HuH-7 (cell line): ENCODE measurements at places on chromosomes 5 and 9.

GRCh38 chr5:121479337-121479736 lies 372.3 kb upstream of the FTMT start:
- DNase-seq: no peak

DNA sequence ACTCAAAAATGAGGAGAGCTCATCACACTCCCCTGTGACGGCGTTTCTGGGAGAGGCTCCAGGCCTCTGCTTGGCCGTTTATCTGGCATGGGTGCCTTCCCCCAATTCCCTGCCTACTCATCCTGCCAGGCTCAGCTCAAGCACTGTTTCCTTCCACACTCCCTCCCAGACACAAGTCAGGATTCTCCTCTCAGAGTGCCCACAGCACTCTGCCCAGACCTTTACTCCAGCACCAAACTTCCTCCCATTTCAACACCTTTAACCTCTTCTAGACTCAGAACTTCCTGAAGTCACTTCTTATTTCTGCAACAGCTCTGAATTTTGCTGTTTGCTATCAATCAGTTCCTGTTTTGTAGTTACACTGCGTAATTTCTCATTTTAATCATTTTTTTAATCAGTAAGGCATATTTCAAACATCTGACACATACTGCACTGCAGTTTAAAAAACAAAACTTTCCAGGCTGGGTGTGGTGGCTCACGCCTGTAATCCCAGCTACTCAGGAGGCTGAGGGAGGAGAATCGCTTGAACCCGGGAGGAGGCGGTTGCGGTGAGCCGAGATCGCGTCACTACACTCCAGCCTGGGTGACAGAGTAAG lies 16.0 kb downstream of the TRMO start:
- no peak for DNase-seq

DNA sequence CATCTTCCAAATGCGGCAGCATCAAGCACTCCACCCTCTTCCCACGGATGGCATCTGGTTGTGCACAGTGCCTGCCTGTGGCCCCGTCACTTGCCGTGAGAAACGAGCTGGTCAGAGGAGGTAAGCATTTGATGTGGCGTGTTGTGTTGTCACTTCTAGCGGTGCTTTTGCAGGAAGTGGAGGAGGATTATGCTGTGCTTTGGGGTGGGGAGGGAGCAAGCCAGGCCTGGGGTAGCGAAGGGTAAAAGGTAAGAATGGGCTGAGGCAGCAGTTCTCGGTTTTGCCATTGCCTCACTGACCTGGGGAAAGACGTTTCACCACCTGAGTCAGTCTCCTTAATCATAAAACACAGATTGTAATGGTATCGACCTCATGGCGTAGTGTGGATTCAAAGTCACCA lies 2.3 kb upstream of the POMT1 start:
- no peak for DNase-seq

DNA sequence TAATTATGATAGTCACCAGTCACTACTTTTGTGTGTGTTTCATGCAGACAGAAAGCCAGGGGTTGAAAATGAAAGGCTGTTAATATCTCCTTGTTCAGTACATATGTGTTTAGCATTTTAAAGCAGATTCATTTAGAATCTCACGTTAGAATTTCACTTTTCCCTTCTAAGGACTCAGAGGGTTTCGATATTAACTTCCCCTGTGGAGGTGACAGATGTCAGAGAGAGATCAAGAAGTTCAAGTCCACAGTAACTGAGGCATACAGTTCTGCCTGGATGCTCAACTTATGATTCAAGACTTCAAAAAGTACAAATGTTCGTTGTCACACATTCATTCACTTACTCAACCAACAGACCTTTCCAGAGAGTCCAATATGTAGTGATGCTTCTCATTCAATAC lies 251.1 kb downstream of the EBF1 start:
- DNase-seq: no peak

GRCh38 chr5:147404706-147405105 lies 105.2 kb downstream of the DPYSL3 start:
- no peak for DNase-seq

GRCh38 chr9:69885474-69885929 lies 64.9 kb downstream of the CFAP95 start:
- no peak for DNase-seq

DNA sequence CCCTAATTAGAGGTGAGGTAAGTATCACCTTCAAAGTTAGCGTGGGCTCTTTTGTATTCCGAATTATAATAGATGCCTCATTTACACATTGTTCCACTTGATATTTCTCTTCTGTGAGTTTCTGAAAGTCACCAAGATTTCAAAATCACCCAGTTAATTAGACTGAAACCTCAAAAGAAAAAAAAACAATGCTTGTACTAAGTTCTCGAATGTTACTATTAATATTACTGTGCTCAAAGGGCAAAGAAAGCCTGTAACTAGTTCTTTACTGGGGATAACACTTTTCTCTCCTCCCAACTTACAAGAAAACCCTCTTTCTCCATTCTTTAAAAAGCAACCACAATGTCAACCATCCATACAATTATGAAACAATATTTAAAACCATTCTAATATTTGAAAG lies 98.5 kb downstream of the STRBP start:
- no peak for DNase-seq

GRCh38 chr5:88238732-88239131 lies 29.9 kb downstream of the TMEM161B start:
- DNase-seq: no peak

DNA sequence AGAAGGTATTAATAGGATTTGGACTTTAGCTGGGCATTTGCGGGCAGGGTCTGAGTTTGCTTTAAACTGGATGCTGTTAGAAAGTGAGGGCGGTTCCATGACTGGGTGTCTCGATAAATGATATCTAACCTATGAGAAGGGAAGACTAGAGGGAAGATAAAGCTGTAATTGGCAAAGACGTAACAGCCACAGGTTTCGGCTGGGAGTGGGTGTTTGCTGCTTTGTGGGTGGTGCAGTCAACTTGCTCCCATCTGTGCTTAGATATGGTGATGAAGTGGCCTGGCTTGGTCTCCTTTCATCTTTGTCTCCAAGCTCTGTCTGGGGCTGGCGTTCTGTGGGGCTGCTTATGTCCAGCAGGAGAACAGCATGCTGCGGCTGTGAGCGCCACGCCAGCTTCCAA lies 23.3 kb downstream of the OR2V1 start:
- DNase-seq: no peak

GRCh38 chr5:113151641-113152379 lies 175.2 kb downstream of the DCP2 start:
- DNase-seq: no peak

- no peak for DNase-seq
Measured at GRCh38 chr5:35828082-35828598, 28.6 kb upstream of the IL7R start.

GRCh38 chr5:30891660-30892059 lies 301.8 kb upstream of the CDH6 start:
- no peak for DNase-seq

DNA sequence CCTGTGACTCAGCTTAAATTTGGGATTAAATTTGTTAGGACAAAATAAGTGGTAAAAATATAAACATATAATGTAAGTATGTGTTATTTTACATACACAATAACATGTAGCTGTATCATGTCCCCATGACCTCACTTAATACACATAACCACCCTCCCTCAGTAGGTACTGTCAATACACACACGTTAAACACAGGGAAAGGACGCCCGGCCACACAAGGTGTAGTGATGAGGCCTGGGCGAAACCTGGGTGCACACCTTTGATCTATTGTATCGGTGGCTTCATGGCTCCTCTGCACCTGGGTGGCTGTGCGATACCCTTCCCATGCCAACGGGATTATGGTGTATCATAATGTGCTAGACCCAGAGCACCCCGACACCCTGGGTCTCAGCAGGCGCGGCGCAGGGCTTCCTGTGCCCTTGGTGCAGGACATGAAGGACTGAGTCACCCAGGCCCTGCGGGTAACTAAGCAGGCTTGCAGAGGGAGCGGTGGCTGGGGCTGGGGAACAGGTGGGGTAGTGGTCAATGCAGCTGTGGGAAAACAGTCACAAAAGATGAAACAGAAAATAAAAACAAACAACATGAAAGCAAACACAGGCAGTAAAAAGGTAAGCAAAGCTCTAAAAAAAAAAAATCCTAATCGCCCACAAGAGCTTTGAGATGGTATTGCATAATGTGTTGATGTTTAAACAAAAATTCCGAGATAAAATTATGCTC lies 127.5 kb upstream of the RETREG1 start:
- peak; percentile 15 for DNase-seq

DNA sequence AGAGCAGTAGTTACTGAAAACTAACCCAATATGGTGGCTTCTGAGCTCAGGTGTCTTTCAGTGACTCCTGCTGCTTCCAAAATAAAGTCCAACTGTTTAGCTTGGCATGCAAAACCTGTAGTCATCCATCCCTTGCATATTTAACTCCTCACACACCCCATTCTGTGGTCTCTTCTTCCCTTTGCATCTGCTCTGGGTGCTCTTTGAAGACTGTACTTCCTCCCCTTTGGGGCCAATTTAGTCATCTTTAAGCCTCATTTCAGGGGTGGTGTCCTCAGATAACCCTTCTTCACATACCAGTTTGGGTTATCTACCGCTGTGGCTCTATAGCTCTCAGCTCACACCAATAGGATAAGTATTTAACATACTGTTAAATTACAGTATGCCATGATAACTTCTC lies 209.9 kb upstream of the DMRT1 start:
- DNase-seq: no peak

DNA sequence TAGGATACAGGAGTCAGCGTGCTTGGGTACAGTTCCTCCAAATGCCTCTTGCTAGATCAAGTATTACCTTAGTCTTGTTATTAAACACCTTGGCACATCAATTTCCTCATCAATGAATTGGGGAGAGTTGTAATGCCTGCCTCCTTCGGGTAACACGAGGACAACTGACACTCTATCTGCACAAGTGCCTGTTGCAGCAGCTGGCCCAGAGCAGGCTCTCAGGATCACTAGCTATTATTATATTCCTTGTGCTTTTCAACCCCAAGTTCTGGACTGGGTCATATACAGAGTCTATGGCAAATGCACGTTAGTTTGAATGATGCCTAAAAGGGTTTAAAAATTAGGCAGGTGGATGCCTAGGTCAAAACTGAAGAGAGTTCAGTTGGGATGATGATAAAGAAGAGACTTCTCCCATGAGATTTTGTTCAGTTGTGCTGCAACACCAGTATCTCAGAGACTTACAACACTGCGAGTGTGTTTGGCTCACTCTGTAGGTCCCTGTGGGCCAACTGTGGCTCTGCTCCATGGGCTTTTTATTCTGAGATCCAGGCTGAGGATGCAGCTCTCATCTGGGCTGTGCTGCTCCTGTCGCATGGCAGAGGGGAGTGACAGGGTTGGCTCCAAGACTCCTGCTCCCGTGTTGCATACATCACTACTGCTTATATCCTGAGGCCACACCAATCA lies 41.1 kb upstream of the TEX48 start:
- DNase-seq: no peak

GRCh38 chr5:137199201-137199600 lies 299.9 kb downstream of the SPOCK1 start:
- no peak for DNase-seq
